Activated naive CD8-positive, alpha-beta T cell treated with anti-CD3 and anti-CD28 coated beads, Interleukin-2, amount 10 ng/mL, durations not matched to agents 7 days and 5 days (primary cell): ENCODE measurements at places on chromosomes 5 and 9.

GRCh38 chr9:129496473-129497004, 124.4 kb downstream of the C9orf50 start:
- peaks cover 10% of the 10 kb centered on the region for H3K36me3 ChIP-seq
- H3K27ac ChIP-seq = peak overlapping the region; percentile 76
- H3K4me1 ChIP-seq = peaks cover 18% of the 10 kb centered on the region

GRCh38 chr9:127763918-127764384, 14.5 kb downstream of the SH2D3C start:
- DNase-seq = no peak
- H3K27ac ChIP-seq = peak overlapping the region; percentile 69
- H3K4me1 ChIP-seq = peaks cover 42% of the 10 kb centered on the region
- peaks cover 52% of the 10 kb centered on the region for H3K36me3 ChIP-seq
- no peak overlapping the region for H3K4me3 ChIP-seq
- H3K27me3 ChIP-seq = no peaks in the 10 kb centered on the region

GRCh38 chr9:16100537-16101091, 547.8 kb downstream of the CCDC171 start:
- no peaks in the 10 kb centered on the region for H3K36me3 ChIP-seq
- no peak for DNase-seq
- no peak overlapping the region for H3K4me3 ChIP-seq
- H3K4me1 ChIP-seq = no peaks in the 10 kb centered on the region

DNA sequence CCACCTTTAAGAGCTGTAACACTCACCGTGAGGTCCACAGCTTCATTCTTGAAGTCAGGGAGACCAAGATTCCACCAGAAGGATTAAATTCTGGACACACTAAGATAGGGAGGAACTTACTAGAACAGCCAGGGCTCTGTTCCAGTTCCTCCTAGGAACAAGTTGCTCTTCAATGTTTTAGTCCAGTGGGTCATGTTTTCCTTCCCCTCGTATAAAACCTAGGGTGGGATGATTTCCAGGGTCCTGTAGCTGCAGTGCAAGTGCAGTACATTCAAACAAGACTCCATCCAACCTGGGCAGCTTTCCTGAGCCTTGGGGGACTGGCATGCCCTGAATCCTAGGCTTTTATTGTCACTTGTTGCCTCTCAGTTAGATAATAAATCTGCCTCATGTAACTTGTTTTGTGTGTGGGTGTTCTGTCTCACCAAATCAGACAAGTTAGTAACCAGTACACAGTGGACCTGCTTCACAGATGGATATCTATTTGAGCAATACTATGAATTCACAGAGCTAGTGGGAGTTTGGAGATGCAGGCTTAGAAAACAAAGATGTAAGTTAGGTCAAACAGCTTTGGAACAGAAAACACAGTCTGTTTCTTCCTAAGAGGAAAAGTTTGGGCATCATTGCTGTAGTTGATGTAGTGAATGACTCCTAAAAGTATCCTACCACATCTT, 405.6 kb downstream of the GABRG2 start:
- no peak for DNase-seq
- H3K27me3 ChIP-seq = no peaks in the 10 kb centered on the region
- no peak overlapping the region for H3K27ac ChIP-seq
- H3K4me1 ChIP-seq = no peaks in the 10 kb centered on the region

DNA sequence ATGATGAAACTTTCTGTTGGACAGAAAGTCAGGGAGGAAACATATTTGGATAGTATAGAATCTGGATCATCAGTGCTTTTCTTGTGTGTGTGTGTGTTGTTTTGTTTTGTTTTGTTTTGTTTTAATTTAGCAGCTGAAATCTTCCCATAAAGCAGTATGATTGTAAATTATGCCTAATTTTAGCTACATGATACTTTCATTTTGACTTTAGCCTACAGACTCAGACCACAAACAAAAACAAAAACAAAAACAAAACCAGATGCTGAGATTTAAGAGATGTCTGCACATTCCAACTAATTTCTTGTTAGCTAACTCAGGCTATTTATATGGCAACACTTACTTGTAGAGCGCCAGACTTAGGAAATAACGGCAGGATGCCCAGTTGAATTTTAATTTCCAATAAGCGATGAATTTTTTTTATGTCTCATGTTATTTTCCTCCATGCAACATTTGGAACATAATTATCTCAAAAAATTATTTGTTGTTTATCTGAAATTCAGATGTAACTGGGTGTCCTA, 119.5 kb upstream of the TRPC7 start:
- no peak for DNase-seq
- no peaks in the 10 kb centered on the region for H3K36me3 ChIP-seq
- H3K27me3 ChIP-seq = no peaks in the 10 kb centered on the region
- no peaks in the 10 kb centered on the region for H3K4me1 ChIP-seq

DNA sequence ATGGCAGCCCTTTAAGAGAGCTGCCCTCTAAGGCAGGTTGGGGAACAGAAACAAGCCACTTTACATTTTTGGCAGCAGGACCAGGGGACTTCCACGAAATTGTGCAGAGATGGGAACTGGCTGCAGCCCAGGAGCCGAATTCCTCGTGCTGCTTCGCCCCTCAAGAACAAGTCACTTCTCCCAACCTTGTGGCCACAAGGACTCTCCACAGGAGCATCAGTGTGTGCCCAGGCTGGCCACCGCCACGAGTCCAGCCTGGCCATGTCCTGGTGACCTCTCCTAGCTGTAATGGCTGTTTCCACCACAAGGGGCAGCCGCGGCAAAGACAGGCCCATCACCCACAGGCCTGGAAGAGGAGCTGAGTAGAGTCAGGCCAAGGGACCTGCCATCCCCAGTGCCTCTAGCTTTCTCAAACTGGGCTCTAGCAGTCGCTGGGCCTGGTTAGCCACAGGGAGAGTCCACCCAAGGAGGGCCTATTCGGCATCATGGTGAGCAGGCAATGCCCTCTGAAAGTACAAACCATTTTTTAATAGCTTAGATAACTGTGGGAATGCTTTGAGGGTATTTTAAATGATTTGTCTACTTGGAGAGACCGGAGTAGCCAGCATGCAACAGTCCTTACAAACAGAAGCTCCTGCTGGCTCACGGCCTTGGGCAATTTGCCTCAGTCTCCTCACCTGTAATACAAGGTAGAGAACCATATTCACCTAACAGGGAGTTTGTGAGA, 129.0 kb downstream of the COL23A1 start:
- H3K4me1 ChIP-seq = no peaks in the 10 kb centered on the region
- peak; percentile 55 for DNase-seq
- H3K27ac ChIP-seq = no peak overlapping the region

- no peak overlapping the region for H3K27ac ChIP-seq
- no peak overlapping the region for H3K4me3 ChIP-seq
- H3K27me3 ChIP-seq = no peaks in the 10 kb centered on the region
- no peak for DNase-seq
- H3K4me1 ChIP-seq = no peaks in the 10 kb centered on the region
These were observed 70.0 kb downstream of the C6 start for GRCh38 chr5:41143131-41143901.

GRCh38 chr9:98215271-98215670, 22.8 kb upstream of the CORO2A start:
- no peak overlapping the region for H3K4me3 ChIP-seq
- no peaks in the 10 kb centered on the region for H3K36me3 ChIP-seq
- peaks cover 2% of the 10 kb centered on the region for H3K4me1 ChIP-seq
- DNase-seq = no peak
- H3K27me3 ChIP-seq = no peaks in the 10 kb centered on the region

DNA sequence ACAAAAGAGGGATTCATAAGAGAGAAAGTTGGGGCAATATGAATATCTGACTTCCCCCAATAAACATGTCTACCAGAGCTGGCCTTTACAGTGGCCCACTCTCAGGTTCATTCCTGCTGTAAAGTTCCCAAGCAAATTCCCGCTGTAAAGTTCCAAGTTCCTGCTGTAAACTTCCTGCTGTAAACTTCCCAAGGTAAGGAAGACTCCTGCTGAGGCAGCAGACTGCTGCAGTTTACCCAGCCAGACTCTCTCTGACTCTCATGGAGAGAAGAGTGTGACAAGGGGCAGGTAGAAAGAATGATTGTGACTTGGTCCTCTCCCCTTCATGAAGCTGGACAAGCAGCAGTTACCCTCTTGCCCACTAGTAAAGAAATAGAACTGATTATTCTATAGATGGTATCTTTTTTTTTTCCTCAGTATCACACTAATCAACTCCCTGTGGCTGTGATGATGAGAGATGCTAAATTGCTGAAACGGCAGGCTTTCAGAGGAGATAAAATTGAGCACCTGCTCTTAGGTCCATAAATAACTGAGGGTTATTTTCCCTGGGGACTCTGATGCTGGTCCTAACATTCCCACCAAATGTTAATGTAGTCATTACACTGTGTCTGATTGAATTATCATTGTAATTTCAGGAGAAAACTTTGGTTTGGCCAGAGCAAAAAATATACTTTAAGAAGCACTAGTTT, 220.4 kb downstream of the PARP8 start:
- no peaks in the 10 kb centered on the region for H3K36me3 ChIP-seq
- H3K4me3 ChIP-seq = no peak overlapping the region
- DNase-seq = no peak
- peaks cover 5% of the 10 kb centered on the region for H3K27me3 ChIP-seq
- H3K27ac ChIP-seq = no peak overlapping the region

GRCh38 chr5:90301248-90301647, 108.3 kb downstream of the CETN3 start:
- no peak overlapping the region for H3K27ac ChIP-seq
- no peaks in the 10 kb centered on the region for H3K36me3 ChIP-seq
- H3K27me3 ChIP-seq = peaks cover 2% of the 10 kb centered on the region

GRCh38 chr5:89703817-89704216, 705.7 kb downstream of the CETN3 start:
- H3K27ac ChIP-seq = no peak overlapping the region
- no peak for DNase-seq
- no peaks in the 10 kb centered on the region for H3K36me3 ChIP-seq
- H3K4me1 ChIP-seq = no peaks in the 10 kb centered on the region
- H3K4me3 ChIP-seq = no peak overlapping the region

- no peak overlapping the region for H3K4me3 ChIP-seq
- no peaks in the 10 kb centered on the region for H3K4me1 ChIP-seq
- H3K27me3 ChIP-seq = peaks cover 12% of the 10 kb centered on the region
- no peak overlapping the region for H3K27ac ChIP-seq
- peak; percentile 32 for DNase-seq
- no peaks in the 10 kb centered on the region for H3K36me3 ChIP-seq
These were observed 5.9 kb upstream of the FRMD3 start for GRCh38 chr9:83544002-83544698.

DNA sequence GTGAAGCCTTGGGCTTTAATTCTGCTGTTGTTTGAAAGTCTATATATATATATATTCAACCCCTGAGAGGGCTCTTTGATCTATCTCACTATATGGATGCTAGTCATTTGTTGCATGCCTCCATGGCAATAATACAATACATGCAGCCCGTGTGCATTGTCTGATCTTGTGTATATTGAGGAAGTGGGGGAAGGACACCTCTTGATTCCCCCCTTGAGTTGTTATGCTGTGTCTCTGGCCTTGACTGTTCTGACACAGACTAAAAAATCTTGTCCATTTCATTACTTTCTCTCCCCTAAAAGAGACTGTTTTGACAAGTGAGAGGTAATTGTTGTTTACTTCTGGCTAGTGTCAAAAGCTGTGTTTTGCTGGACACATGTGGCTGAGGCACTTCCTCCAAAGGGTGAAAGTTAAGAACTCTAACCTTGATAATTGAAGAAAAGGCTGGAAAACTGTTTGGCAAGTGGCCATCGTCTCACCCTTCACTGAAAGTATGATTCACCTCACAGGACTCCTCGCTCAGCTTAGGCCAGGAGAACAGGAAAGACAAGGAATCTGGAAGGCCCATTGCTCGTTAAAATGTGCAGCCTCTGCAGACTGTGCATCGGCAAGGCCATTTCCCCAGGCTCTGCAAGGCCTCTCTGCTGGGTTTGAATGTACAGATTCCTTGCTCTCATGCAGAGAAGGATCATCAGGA, 304.0 kb downstream of the PRELID2 start:
- H3K27me3 ChIP-seq = no peaks in the 10 kb centered on the region
- H3K4me1 ChIP-seq = no peaks in the 10 kb centered on the region

- DNase-seq = no peak
- peaks cover 33% of the 10 kb centered on the region for H3K36me3 ChIP-seq
- no peaks in the 10 kb centered on the region for H3K27me3 ChIP-seq
- H3K27ac ChIP-seq = peak overlapping the region; percentile 68
These were observed 19.8 kb downstream of the NIPAL4 start for GRCh38 chr5:157479612-157480510.
